Muscle of leg (tissue), 16 donors: ENCODE measurements at places on chromosomes 3 and 15. TPM values are rescaled to one million over a fixed set of nuclear protein-coding genes. Genes with fewer than 3 reads are reported as not detected.

DNA sequence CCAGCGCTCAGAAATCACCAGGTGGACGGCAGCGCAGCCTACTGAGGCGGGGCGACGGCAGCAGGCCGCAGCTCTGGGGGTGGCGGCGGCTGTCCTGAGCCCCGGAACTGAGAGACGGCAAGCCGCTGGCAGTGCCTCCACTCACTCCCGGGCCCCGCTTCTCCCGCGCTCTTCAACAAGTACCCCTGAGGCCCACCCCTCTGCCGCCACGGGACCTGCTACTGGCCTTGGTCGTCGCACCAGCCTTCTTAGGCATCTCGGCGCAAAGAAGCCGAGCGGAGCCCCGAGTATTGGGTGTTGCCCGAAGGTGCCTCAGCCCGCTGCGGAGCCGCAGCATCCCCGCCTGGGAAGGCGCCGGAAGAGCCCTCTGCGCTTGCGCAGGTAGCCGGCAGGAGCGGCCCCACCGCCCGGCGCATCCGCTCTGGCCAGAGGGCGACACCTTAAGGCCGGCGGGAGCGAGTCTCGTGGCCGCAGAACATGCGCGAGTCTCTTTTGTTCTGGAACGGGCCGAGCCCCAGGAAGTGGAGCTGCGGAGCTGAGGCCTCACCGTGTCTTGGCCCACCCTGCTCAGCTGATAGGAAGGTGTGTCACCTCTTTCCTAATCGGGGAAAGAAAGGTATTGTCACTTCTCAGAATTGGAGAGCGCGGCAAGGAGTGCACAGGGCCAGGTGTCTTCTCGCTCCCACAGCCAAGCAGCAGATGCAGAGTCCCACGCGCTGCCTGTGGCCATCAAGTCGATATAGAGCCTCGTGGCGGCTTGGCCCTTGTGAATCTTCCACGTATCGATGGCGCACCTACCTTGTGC is at the start of gene C15orf40:
C15orf40 (minus strand) TSS at position 369 of the 805 bp plus-strand sequence; CDS start at position 337, 32 bp downstream.
- peak; percentile 96 for DNase-seq

The AADACL2 gene
- not detected for total RNA-seq

DNA sequence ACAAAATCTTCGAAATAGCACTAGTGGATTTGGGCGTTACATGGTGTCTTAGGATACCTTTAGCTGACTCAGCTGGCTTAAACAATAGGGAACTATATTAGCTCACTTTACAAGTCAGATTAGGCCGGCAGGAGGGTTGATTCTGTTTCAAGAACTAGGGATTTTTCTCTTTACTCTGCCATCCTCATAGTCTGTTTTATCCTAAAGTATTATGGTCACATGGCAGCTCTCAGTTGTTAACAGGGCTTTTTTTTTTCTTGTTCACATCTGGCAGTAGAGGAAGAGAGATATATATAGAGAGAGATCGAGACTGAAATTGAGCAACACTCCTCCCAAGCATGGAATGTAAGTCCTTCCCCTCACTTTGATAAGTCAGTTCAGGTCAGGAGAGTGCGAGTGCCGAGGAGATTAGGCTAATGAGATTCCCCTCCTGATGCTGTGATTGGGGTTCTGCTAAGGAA is 32.9 kb downstream of the CHP1 start:
- peak; percentile 18 for DNase-seq

DNA sequence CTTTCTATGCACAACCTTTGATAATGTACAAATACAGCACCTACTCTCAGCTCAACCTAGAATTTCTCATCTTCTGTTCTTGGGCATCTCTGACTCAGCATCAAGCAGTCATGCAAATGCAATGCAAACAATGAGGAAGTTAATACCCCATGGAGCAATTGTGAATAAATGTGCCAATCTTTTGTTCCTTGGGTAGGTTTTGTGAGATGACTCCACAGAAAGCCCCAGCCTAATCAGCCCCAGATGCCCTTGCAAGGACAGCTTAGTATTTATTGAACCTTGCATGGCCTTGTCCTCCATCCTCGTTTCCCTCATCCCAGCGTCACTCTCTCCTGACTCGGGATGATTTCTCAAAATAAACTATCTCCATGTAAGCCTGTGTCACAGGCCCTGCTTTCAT is 494.7 kb upstream of the NECTIN3 start:
- no peak for DNase-seq

- no peak for DNase-seq
These were observed 60.9 kb upstream of the ZNF280D start for GRCh38 chr15:56794165-56794552.

DNA sequence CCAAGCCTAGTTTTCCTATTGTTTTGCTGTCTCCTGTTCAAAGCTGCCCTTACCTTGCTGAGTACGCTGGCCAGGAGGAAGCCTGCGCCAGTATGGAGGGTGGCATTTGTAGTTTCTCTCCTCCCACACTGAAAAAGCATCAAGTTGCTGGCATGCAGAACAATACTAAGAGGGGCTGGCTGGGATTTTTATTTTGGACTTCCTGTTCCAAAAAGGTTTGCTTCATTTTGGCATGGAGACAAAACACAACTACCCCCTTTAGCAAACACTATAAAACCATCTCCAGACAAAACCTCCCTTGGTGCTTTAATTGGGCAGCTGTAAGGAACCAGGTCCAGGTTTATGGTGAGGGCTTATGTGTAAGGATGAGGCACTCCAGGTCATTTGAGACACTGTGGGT is 457.6 kb downstream of the PDCD6IP start:
- DNase-seq = peak; percentile 18

DNA sequence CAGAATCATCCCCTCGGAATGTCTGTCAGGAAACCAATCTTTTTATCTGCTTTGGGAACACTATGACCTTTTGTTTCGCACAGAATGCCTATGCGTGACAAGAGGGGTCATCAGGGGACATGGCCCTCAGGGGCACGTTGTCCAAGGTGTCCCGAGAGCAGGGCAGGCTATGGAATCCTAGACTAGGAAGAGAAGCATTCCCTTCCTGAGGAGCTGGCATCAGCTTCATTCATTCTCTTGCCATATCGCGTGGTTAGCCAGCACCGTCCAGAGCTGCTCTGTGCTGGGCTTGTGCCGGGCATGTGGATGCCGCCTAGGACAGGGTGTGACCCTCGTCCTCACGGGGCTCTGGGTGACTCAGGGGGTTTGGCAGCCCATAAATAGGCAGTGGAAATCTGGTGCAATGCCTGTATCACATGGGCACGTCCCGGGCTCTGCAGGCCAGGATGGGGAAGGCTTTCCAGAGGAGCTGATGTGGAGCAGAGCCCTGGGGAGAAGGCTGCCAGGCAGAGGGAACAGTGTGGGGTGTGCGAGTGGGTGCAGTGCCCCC is 117.8 kb downstream of the TMEM266 start:
- DNase-seq = peak; percentile 50

The SH2D7 gene
- total RNA-seq = not detected

The ARL6IP5 gene
- total RNA-seq = 92.6 TPM

The CKMT1A gene
- total RNA-seq = not detected

GRCh38 chr3:64380546-64380945 is 155.3 kb upstream of the PRICKLE2 start:
- DNase-seq = no peak

GRCh38 chr15:79329171-79329611 is 18.3 kb downstream of the TMED3 start:
- DNase-seq = no peak

DNA sequence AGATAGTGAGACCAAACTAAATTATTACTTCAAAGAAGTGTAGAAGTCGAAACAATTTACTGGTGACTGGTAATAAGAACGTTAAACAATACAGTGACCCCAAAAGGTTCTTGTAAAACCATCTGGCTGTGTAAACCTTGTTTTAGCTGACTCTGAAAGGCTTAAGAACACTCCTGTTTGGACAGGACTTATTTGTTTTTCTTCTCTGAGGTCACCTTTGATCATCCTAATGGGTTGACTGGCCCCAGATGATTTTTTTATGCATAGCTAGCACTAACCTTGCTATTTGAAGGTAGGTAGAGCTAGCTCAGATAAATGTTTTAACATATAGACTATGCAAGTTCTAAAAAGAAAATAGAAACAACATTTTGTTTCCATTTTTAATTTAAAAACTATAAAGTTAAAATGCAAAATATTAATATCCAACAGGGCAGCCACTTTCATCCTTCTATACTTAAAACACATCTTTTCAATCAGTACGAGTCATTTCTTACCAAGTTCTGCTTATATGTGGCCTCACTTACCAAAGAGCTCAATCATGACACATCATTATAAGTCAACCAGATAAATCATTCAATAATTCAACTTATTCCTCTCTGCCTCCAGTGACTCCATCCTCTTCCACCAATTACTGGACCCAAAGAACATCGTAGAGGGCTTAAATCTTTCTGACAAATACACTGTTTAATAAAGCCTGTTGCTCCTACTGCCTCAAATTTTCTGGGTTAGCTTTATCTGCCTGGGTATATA is 158.8 kb downstream of the SSR3 start:
- DNase-seq = no peak

The IL20RB gene
- total RNA-seq = 0.84 TPM

DNA sequence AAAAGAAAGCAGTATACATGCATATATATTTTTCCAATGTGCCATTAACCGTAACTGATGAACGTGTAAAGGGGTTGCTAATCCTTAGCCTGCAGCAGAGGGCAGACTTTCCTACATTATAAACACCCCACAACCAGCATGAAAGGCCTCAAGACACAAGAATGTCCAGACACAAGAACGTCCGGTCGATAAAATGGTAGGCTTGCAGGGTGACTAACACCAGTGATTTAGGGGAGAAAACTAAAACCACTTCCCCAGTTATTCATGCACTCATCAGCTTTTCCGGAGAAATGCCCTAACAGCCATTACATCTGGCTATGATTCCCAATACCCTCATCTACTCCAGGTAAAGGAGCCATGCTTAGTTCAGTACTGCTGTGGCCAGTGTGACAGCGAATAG is 57.4 kb downstream of the LRTM1 start:
- peak; percentile 83 for DNase-seq

- DNase-seq = no peak
These were observed 237.6 kb downstream of the ATP8B4 start for GRCh38 chr15:49881433-49881832.

DNA sequence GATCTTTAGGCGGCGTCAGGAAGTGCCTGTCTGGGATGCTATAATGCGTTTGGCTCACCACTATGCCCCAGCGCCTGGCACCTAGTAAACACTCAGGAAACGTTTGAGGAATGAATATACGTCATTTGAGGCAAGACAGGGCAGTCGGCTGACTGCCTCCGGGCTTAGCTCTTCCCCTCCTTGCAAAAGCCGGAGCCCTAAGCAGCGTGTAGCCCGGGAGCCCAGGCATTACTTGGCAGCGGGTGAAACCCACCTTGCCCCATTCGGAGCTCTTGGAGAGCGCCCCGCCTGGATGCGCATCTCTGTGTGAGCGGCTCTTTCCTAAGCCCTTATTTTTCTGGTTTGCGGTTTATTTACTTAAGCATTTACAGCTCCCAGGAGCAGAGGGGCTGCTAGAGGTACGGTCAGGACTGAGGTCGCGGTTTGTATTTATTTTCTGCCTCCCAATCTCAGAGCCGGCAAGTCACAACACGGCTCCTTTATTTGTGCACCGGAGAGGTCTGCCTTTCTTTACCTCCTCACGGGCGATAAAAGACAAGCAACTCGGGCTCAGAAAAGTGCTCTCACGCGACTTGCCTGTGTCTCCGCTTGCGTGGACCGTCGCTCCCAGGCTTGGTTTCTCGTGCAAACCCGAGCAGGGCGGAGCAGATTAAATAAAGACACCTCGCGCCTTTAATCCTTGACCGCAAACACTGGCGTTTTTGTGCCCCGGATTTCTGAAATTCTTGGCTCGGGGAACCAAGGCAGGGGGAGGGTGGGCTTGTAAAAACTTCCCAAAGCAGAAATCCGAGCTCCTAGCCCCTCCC is 737 bp upstream of the ITPR1 start:
- DNase-seq = peak; percentile 67

DNA sequence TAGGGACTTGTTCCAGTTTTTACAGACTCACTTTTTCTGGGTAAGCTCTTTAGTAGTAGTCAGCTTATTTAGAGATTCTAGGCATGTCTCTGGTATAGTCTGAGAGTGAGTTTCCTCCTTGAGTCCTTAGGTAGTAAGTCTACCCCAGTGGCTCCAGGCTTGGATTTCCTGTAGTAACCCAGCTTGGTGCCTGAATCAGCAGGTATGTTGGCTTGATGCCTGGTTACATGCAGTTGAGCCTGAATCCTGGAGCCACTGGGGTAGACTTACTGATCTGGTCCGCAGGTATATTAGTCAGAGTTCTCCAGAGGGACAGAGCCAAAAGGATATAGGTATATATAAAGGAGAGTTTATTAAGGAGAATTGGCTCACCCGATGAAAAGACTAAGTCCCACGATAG is 85.8 kb upstream of the RBMS3 start:
- DNase-seq = no peak

DNA sequence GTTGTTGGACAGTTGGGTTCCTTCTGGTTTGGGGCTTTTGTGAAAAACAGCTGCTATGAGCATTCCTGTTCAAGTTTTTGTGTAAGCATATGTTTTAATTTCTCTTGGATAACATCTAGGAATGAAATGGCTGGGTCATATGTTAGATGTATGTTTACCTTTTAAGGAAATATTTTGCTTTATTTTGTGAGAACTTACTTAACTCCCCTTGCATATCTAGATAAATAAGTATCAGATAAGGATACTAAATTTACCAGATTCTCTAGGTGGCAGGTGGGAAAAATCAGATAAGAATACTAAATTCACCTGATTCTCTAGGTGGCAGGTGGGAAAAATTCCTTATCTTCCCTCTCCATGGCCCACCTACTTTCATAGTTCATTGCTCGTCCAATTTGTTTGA is 1.1 kb upstream of the PLS1 start:
- DNase-seq = no peak

DNA sequence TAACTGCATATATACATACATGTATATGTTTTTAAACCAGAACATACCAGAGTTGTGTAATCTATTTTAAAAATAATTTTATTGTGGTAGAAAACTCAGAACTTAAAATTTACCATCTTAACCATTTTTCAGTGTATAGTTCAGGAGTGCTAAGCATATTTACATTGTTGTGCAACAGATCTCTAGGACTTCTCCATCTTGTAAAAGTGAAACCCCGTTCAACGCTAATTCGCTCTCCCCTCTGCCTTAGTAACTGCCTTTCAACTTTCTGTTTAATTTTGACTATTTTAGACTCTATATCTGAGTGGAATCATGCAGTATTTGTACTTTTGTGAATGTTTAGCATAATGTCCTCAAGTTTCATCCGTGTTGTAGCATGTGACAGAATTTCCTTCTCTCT is 51.8 kb upstream of the SSR3 start:
- peak; percentile 23 for DNase-seq

DNA sequence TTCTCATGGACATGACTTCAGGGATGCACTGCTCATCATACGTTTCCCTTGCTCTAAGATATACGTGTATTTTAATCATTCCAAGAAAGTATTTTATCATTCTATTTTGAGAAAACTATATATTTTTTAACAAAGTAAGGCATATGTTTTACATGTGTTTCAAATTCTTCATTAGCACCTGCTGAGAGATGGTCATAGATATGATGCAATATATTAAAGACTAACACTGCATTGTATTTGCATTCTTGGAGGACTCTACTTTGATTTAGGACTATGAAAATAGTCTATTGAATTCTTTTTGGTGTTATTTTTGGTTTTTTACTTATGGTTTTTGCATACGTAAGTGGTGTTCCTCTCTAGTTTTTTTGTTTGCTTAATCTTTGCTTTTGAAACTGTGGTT is 54.2 kb upstream of the MTMR10 start:
- no peak for DNase-seq
